Cardiac septum (tissue), 1 donor: ENCODE measurements at places on chromosomes 3 and 15. TPM values are rescaled to one million over a fixed set of nuclear protein-coding genes. Genes with fewer than 3 reads are reported as not detected.

AADAC gene
- total RNA-seq: not detected

RLBP1 gene
- not detected for total RNA-seq

SCN11A gene
- 0.05 TPM for total RNA-seq

DNA sequence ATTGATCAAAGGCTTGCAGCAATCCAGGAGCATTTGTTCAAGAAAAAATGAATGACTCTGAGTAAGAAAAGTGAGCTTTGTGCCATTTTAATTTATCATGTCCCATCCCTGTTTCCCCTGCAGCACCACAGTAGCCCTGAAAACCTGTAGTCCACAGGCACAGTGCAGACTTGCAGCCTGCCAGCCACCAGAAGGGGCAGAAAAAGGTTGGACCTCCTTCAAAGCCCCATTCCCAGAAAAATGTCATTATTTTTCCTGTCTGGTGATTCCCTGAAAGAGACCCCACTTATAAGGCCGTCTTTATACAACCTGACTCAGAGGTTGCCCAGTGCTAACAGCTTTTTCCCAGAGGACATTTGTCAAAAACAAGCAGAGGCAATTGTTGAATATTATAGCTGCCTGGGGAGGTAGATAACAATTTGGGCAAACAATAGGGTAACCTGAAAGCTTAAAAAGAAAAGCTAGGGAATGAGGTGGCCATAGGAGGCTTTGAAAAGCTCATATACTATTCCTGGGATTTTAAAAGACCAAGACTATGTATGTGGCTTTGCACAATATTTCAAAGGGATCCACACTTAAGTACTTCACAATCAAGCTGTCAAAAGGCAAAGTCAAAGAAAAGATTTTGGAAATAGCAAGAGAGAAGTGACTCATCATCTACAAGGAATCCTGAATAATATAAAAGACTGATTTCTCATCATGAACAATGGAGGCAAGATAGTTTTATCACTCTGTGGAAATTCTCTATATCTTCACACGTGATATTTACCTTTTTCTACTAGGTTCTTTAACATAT, 136.8 kb upstream of the PLXNA1 start:
- DNase-seq: no peak

DNA sequence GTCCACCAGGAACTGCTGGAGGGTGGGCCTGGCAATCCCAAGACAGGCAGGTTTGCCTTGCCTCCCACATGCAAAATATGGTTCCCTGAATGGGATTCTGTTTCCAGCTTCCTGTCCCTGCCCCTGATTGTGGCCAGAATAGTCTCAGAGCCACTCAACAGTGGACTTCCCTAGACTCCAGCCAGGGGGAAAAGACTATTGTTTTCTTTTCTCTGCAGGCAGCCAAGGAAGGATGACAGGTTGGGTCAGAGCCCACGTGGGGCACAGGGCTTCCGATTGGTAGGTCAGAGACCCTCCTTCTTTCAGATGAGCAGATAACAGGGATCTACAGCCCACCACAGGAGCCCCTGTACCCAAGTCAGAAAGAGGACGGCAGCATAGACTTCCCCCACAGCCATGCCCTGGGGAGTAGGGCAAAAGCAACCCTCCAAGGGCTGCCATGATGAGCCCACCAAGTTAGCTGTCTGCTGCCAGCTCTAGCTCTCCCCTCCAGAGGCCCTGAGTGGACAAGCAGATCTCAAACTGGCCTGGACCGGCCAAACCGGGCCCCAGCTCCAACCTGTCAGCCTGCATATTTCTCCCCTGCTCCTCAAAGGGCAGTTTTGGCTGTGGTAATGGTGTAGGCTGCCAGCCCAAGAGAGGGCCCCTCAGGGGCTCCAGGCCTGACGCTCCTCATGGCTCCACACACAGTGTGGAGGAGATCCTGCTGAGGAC, 6.4 kb downstream of the TLR9 start:
- no peak for DNase-seq

DNA sequence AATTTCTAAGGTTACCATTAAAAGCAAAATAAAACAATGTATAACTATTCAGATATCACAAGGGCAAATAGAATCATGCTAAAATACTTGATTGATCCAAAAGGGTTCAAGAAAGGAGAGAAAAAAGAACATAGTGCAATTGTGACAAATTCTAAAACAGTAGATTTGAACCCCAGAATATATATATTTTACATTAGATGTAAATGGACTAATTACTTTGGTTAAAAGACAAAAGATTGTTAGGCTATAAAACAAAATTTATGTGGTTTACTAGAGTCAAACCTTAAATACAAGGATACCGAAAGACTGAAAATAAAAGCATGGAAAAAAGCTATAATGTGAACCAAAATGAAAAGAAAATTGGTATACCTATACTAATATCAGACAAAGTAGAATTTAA, 129.3 kb downstream of the ADAMTSL3 start:
- no peak for DNase-seq

- no peak for DNase-seq
Observed at GRCh38 chr3:139284221-139284620, 59.6 kb upstream of the MRPS22 start.

DNA sequence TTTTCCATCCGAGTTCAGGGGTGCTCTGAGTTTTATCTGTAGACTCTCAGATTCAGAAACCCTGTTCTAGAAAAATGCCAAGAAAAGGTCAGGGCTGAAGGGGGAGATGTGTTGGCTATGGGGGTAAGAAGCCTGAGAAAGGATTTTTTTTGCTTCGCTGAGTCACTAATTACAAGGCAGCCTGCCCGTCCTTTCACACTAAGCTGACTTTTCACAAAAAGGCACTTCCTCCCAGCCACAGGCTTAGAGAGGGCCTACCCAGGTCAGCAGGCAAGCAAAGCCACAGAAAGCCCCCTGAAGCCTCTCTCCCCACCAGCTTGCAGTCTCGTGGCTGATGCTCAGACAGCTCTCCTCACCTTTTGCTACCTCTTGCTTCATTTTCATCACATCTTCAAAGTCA, 192.6 kb upstream of the PRICKLE2 start:
- no peak for DNase-seq
